ENCODE measurements at places on chromosomes 3 and 15.

- DNase-seq: peak; percentile 97
Measured at GRCh38 chr15:90845201-90845949, 23.0 kb upstream of the FURIN start.

DNA sequence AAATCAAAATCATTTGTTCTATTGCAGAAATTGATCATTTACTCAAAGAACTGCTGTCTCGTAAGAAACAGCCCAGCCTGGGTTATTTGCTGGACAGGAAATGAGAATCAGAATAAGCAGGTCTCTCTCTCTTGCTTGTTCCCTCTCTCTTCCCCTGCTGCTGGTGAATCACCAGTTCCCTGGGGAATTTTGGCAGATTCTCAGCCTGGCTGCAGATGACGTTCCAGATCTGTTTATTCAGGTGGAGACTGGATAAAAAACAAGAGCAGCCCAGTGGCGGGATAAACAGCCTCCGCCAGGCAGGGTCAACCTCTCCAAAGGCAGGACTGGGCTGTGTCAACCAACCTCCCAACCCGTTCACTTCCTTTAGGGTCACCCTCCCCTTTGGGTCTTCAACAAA, 72.1 kb downstream of the LRIG1 start:
- DNase-seq: no peak

DNA sequence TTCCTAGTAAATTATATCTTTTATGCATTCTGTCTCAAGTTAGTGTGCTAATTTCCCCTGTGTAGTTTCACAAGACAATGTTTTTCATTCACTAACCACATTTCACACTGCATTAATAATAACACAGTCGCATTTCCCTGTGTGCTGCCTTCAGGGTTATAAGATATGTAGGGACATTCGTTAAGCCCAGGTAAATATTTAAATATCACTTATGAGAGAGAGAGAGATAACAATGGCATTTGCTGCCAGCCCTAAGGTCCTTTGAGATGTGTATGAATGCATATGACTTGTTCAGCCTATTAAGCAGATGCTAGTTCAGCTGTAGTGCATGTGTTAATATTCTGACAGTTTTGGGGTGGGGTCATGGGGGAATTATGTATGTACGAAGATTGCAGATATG, 876.7 kb downstream of the NAALADL2 start:
- DNase-seq: no peak

DNA sequence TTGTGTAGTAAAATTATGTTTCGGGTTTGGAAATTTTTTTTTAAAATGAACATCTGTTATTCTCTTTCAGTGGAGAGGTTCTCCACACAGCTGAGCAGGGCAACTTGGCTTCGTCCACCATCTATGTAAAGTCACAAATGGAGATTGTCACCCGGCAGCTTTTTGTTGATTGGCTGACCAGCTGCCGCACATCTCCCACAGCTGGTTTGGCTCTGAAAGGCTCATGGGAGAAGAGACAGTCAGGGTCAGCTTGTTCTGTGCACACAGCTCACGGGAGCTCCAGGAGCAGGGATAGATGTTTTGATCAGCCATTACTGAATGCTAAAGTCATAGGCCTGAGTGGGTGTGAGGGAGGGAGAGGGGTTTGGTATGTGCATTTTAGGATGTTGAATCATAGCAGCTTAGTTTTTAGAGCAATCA, 12.9 kb upstream of the CCDC80 start:
- no peak for DNase-seq

GRCh38 chr3:150061288-150062024, 90.8 kb upstream of the PFN2 start:
- no peak for DNase-seq

- no peak for DNase-seq
Measured at GRCh38 chr3:18898911-18899310, 249.4 kb upstream of the KCNH8 start.

All from CD14-positive monocyte (primary cell).